ENCODE measurements at places on chromosomes 5 and 9.

GRCh38 chr5:175214152-175214551 lies 229.8 kb downstream of the DRD1 start:
- DNase-seq = no peak

DNA sequence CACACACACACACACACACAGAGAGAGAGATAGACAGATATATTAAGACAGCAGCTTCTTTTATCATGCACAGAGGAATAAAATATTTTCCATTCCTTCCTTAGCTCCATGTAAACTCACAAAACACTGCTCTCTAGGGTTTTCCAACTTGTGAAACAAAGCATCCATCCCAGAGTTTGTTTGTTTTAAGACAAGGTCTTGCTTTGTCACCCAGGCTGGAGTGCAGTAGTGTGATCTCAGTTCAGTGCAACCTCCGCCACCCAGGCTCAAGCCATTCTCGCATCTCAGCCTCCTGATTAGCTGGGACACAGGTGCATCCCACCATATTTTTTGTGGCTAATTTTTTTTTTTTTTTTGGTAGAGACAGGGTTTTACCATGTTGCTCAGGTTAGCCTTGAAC lies 298.7 kb downstream of the FBXL17 start:
- no peak for DNase-seq

DNA sequence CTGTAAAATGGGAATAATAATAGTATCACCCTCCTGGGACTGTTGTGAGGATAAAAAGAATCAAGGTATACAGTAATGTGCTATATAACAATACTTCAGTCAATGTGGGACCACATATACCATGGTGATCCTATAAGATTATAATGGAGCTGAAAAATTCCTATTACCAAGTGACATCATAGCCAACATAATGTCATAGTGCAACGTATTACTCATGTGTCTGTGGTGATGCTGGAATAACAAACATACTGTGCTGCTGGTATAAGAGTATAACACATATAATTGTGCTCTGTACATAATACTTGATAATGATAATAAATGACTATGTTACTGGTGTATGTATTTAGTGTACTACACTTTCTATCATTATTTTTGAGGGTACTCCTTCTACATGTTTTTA lies 38.1 kb downstream of the LIFR start:
- no peak for DNase-seq

DNA sequence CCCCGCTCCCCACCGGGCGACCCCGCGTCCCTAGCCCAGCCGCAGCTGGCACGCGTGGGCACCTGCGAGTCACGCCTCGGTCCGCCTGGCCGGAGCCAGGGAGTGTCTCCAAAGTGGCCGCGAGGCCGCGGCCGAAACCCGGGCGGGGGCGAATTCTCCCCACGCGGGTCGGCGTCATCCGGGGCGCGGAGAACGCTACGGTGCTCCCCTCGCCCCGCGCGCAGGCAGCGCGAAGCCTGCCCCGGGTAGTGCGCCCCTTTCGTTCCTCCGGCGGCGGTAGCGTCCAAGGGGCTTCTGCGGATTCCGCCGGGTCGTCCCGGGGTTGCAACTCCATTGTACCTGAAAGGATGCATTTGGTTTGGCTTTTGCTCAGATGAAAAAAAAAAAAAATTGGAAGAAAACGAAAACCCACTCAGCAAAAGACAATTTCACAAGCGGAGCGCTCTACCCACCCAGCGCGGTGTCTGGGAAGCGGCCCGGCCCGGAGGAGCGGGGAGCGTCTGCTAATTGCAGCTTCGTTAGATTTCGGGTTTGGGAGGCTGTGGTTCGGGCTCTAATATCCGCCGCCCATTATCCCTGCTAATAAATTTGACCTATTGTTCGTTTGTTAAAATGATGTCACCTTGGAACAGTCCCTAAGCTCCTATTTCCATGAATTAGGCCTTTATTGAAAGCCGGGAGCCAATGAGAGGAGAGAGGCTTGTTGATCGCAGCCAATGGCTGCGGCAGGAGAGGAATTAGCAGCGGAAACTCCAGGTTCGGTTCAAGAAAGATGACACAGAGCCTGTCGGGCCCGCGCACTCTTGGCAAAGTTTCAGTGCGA lies at the start of gene TLX3:
TSS of gene TLX3 (plus strand) at position 796 of the 823 bp plus-strand sequence. CDS start 118 bp downstream, outside the sequence.
- DNase-seq = no peak

GRCh38 chr9:102439583-102439982 lies 555.5 kb upstream of the CYLC2 start:
- DNase-seq = no peak

Data from HL-60 (cell line).